NCI-H187 (cell line): ENCODE measurements at places on chromosomes 7 and 10.

- DNase-seq = no peak
Observed at GRCh38 chr10:73997461-73997786, 492 bp upstream of the VCL start.

- DNase-seq = no peak
Observed at GRCh38 chr7:157047148-157047547, 36.7 kb upstream of the MNX1 start.

GRCh38 chr10:10644676-10645385 is 372.8 kb upstream of the CELF2 start:
- DNase-seq = no peak

GRCh38 chr7:70870349-70870748 is 261.6 kb upstream of the GALNT17 start:
- no peak for DNase-seq

- DNase-seq = no peak
Observed at GRCh38 chr7:134101716-134102115, 25.4 kb upstream of the LRGUK start.

- DNase-seq = no peak
Observed at GRCh38 chr7:151661587-151661986, 141.9 kb upstream of the RHEB start.

GRCh38 chr10:120019568-120019967 is 127.0 kb downstream of the SEC23IP start:
- DNase-seq = no peak
